Effector memory CD4-positive, alpha-beta T cell (primary cell): ENCODE measurements at places on chromosomes 12 and 14.

DNA sequence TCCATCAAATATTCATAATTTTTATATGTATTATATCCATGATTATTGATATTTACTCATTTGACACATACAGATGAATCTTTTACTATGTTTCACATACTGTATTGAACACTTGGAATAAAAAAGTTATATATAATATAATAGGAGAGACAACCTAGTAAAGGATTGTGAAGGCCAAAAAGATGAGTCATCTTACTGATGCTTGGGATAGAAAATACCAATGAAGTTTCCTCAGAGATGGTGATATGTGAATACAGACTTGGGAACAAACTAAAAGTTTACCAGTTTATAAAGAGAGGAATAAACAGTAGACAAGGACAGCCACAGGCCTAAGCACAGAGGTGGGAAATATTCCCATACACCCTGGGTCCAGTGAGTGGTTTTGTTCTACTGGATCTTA, 743.9 kb upstream of the FLRT2 start:
- H3K27me3 ChIP-seq = no peaks in the 10 kb centered on the region
- no peak overlapping the region for H3K27ac ChIP-seq
- no peak overlapping the region for H3K4me3 ChIP-seq
- no peak for DNase-seq

DNA sequence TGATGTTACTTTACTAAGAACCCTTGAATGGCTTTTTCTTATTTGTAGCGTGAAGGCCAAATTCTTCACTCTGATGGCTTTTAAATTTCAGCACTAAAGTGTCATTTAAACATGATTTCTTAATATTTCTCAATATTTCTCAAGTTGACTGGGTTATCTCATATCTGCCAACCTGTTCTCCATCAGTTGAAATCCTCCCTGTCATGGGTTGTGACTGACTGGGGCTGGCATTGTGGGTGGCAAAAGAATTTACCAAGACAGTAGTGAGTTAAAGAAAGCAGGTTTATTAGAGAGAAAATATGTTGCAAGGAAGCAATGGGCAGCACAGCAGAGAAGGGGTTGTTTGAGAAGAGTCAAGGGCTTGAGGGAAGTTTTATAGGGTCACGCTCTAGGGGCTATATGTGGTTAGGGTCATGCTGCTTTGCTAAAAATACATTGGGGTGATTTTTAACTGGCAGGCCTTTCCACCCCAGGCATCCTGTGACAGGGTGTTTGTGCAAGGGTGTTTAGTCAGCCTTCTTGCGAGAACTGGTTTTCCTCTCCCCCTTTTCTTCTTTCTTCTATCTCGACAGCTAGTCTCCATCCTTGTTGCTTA, 232.8 kb upstream of the SEL1L start:
- no peak overlapping the region for H3K4me3 ChIP-seq
- H3K27me3 ChIP-seq = no peaks in the 10 kb centered on the region
- no peaks in the 10 kb centered on the region for H3K36me3 ChIP-seq
- no peak for DNase-seq
- H3K27ac ChIP-seq = no peak overlapping the region
- no peaks in the 10 kb centered on the region for H3K4me1 ChIP-seq

- H3K36me3 ChIP-seq = no peaks in the 10 kb centered on the region
- no peaks in the 10 kb centered on the region for H3K4me1 ChIP-seq
- H3K4me3 ChIP-seq = no peak overlapping the region
- H3K27me3 ChIP-seq = no peaks in the 10 kb centered on the region
- no peak for DNase-seq
Observed at GRCh38 chr12:29752121-29752520, 31.6 kb downstream of the TMTC1 start.

DNA sequence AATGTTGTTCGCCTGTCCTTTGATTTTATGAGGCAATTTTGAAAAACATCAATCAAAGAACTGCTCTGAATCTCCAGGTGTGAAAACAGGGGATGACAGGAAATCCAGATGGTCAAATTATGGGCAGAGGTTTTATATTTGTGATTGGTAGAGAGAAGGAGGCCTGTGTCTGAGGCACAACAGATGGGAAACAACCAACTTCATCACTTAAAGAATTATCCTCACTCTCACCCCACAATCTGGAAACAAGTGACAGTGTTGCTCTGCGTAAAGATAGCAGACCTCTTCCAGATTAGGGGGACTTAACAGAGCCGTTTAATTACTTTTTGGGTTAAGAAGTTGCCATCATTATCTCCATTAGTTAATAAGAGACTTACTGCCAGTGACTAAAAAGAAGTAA, 64.1 kb upstream of the EGLN3 start:
- H3K27me3 ChIP-seq = no peaks in the 10 kb centered on the region
- H3K36me3 ChIP-seq = no peaks in the 10 kb centered on the region
- no peak overlapping the region for H3K27ac ChIP-seq
- H3K4me1 ChIP-seq = peaks cover 5% of the 10 kb centered on the region

GRCh38 chr12:48851883-48852733, at the start of gene DDX23:
Gene DDX23 (minus strand): TSS chr12:48852163. CDS start chr12:48845782, 6,381 bp downstream.
- peak within 1 kb of the TSS; percentile 83 for H3K4me3 ChIP-seq
- H3K36me3 ChIP-seq = no peaks in the 10 kb centered on the region
- DNase-seq = peak; percentile 89
- H3K27me3 ChIP-seq = no peaks in the 10 kb centered on the region

GRCh38 chr12:50103767-50104321, at the start of gene GPD1:
Gene GPD1 (plus strand): TSS chr12:50104008. CDS start chr12:50104051, 43 bp downstream.
- no peak within 1 kb of the TSS for H3K27ac ChIP-seq
- H3K36me3 ChIP-seq = peaks cover 13% of the 10 kb centered on the region
- H3K27me3 ChIP-seq = no peaks in the 10 kb centered on the region
- no peak within 1 kb of the TSS for H3K4me3 ChIP-seq
